Naive thymus-derived CD8-positive, alpha-beta T cell (primary cell): ENCODE measurements at places on chromosomes 7 and 10.

DNA sequence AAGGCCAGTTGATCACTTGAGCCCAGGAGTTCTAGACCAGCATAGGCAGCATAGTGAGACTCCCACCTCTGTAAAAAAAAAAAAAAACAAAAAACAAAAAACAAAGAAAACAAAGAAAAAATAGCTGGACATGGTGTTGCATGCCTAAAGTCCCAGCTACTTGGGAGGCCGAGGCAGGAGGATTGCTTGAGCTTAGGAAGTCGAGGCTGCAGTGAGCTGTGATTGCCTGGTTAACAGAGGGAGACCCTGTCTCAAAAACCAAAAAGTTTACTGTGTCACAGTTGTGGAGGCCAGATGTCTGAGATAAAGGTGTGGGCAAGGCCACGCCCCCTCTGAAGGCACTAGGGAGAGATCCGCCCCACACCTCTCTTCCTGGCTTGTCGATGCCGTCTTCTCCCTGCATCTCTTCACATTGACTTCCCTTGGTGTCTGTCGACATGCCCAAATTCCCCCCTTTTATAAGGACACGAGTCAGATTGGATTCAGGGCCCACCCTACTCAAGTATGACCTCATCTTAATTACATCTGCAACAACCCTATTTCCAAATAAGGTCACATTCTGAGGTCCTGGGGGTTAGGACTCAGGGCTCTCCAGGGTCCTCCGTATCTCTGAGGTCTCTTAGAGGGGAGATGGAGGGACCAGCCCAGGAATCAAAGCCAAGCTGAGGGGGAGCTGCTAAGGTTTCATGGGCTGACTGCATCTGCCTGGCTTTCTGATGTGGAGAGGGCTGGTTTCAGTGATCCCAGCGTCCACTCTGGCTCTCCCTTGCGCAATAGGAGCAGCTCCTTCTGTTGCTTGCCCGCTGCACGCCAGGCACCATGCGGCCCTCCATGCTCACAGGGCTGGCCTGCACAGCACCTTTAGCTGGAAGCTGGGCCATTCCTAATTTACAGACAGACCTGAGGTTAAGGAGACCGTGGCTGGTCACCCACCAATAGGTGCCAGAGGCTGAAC is 23.1 kb downstream of the AGAP3 start:
- no peaks in the 10 kb centered on the region for H3K27me3 ChIP-seq
- H3K36me3 ChIP-seq = peaks cover 3% of the 10 kb centered on the region
- H3K4me1 ChIP-seq = peaks cover 5% of the 10 kb centered on the region
- DNase-seq = no peak

DNA sequence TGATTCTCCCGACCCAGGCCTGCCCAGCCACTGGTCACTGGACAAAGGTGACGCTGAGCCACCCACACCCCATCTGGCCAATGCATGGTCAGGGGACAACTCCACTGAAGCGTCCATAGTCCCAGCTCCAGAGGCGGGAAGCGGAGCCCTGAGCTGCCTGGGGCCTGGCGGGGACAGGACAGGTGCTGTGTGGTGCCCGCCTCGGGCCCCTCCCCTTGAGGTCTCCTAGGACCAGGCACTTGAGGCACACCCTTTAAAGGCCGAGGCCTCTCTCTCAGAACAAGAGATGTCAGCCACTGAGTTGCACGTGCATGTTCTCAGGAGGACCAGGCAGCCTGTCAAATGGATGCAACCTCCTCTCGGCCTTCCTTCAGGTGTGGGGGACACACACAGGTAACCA is 52.5 kb upstream of the PPP2R2D start:
- no peaks in the 10 kb centered on the region for H3K4me1 ChIP-seq
- H3K27me3 ChIP-seq = peaks cover 11% of the 10 kb centered on the region
- DNase-seq = no peak
- no peaks in the 10 kb centered on the region for H3K36me3 ChIP-seq
- H3K27ac ChIP-seq = no peak overlapping the region

GRCh38 chr10:119441151-119441821 is 101.2 kb downstream of the RGS10 start:
- DNase-seq = no peak
- no peaks in the 10 kb centered on the region for H3K27me3 ChIP-seq
- H3K27ac ChIP-seq = no peak overlapping the region
- H3K36me3 ChIP-seq = peaks cover 23% of the 10 kb centered on the region
- no peak overlapping the region for H3K4me3 ChIP-seq

- H3K27ac ChIP-seq = no peak overlapping the region
- H3K36me3 ChIP-seq = no peaks in the 10 kb centered on the region
- no peak for DNase-seq
- peaks cover 42% of the 10 kb centered on the region for H3K27me3 ChIP-seq
- H3K4me1 ChIP-seq = no peaks in the 10 kb centered on the region
- no peak overlapping the region for H3K4me3 ChIP-seq
Observed at GRCh38 chr10:29039091-29039490, 249.8 kb upstream of the LYZL1 start.

- DNase-seq = no peak
- peaks cover 18% of the 10 kb centered on the region for H3K36me3 ChIP-seq
- H3K27me3 ChIP-seq = no peaks in the 10 kb centered on the region
- peaks cover 4% of the 10 kb centered on the region for H3K4me1 ChIP-seq
- H3K27ac ChIP-seq = no peak overlapping the region
Observed at GRCh38 chr10:131942455-131942854, 39.3 kb downstream of the BNIP3 start.

GRCh38 chr10:49240946-49241345 is 52.8 kb upstream of the TMEM273 start:
- H3K4me1 ChIP-seq = no peaks in the 10 kb centered on the region
- H3K36me3 ChIP-seq = no peaks in the 10 kb centered on the region
- no peak for DNase-seq
- H3K27me3 ChIP-seq = peaks cover 9% of the 10 kb centered on the region
- H3K4me3 ChIP-seq = no peak overlapping the region
